Panc1 (cell line): ENCODE measurements at places on chromosomes 6 and 20.

GRCh38 chr20:32445539-32446273 lies 87.6 kb downstream of the ASXL1 start:
- DNase-seq = no peak

GRCh38 chr6:96787846-96788580 lies 49.3 kb downstream of the GPR63 start:
- DNase-seq = no peak

DNA sequence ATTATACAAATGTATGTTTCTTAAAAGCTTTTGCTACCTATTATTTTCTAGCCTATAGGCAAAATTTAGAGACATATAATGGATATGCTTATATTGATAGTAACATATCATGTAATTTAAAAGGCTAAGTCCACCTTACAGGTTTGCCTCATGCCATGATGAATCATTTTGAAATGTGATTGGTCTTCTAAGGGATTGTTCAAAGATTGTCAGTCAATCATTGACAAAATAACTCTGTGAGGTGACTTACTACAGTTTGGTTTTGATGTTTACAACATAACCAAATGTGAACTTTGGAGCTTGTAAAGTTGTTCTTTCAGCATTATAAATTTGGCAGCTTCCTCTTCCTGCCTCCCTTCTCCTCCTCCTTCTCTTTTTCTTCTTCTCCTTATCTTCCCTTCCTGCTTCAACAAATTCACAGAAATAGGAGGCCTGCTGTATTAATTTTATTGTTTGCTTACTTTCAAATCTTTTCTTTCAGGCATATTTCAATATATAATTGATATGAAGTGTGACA lies 39.7 kb upstream of the ZFP64 start:
- no peak for DNase-seq

DNA sequence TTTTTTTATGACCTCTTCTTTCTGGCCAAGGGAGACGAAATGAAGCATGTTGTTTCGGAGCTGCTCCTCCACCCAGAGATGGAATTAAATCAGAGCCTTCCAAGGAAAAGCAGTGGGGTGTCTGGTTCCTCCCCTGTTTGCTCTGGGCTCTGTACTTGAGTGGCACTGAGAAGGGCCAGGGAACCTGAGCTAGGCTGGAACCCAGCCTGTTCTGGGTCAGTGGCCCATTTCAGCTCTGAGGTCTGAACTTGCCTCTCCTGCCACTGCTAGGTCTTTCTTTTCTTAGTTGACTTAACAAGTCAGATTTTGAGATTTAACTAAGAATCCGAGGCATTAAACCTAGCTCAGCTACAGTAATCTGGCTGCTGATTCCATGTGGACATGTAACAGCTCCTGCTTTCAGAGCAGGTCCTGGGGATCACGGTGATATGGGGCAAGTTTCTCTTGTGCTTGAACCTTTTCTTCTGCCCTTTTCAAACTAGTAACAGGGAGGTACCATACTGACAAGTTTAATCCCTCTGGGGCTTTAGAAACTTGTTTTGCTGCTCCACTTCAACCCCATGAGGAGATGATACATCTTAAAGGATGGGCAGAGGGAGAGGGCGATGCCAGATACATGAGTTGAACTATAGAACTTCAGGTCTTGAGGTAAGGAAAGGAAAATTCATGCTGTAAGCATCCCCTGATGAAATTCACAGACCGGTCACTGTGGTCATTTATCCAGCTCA lies 101.1 kb downstream of the SLC24A3 start:
- DNase-seq = no peak

GRCh38 chr20:8115436-8115835 lies 16.6 kb upstream of the PLCB1 start:
- no peak for DNase-seq

DNA sequence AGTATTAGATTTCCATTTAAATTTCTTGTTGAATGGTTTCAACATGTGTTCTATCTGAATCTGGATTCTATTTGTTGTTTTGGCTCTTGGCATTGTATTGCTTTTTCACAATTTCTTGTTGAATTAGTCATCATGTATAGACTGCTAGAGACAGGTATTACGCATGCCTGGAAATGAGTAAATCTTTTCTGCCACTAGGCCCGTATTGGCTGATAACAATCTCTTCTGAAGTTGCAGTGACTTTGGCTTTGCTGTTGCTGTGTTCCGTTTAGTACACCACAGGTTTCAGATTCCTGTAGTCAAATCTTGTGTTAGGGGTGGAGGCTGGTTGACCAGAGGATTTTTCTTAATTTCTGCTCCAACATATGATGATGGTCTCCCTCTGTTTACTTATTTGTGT lies 1339.4 kb downstream of the GRIK2 start:
- DNase-seq = no peak

GRCh38 chr6:133705066-133705465 lies 183.8 kb upstream of the TCF21 start:
- DNase-seq = no peak

- no peak for DNase-seq
Measured at GRCh38 chr6:8657522-8657921, 222.2 kb upstream of the SLC35B3 start.

DNA sequence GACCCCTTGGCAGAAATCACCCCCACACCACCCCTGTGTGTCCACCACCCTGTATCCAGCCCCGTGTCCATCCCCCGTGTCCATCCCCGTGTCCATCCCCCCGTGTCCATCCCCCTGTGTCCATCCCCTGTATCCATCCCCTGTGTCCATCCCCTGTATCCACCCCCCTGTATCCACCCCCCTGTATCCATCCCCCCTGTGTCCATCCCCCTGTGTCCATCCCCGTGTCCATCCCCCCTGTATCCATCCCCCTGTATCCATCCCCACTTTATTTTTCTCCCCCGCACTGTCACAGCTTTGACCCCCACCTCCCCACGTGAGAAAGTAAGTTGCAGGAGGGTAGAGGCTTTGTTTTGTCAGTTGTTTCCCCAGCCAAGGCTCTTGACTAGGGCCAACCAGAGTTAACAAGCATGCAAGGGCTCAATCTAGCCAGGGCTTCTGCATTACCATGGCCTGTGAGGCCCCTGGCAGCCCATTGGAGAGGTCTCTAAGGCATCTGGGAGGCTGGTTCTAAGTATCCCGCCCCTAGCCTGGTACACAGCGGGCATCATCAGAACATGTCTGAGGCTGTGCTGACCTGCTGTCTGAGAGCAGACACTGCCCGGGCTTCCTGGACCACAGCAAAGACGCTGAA lies 18.1 kb upstream of the SIRPA start:
- no peak for DNase-seq

- DNase-seq = no peak
Measured at GRCh38 chr6:107353773-107354382, 105.5 kb downstream of the PDSS2 start.

- DNase-seq = no peak
Measured at GRCh38 chr20:16713066-16713465, 16.8 kb upstream of the SNRPB2 start.

- no peak for DNase-seq
Measured at GRCh38 chr6:14738933-14739332, 506.9 kb upstream of the JARID2 start.
